ENCODE measurements at places on chromosomes 16 and 17.

DNA sequence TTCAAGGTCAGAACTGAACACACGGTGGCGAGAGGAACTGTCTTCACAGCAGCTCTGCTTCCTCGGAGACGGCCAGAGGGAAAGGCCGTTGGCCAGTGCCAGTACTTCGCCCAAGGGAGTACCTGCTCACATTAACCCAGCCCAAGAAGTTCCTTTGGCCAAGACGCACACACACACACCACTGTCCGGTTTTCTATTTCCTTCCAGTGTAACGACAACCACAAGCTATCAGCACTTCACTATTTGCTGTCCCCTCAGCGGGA, 744 bp upstream of the GGNBP2 start:
- DNase-seq: peak; percentile 70

DNA sequence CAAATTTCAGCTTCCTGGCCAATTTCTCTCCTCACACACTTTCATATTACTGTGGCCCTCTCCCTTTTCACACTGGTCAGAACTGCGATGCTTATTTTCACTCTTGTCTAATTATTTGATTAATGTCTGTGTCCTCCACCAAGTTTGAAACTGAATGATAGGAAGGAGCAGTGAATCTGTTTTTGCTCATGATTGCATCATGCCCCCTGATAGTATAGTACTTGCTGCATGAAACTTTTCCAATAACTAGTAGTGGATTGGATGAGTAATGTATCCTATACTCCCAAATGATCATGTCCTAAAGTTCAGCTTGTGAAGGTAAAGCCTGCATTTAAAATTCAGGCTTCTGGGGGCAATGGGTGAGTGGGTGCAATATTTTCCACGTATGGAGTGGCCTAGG, 121.2 kb downstream of the ASIC2 start:
- no peak for DNase-seq

DNA sequence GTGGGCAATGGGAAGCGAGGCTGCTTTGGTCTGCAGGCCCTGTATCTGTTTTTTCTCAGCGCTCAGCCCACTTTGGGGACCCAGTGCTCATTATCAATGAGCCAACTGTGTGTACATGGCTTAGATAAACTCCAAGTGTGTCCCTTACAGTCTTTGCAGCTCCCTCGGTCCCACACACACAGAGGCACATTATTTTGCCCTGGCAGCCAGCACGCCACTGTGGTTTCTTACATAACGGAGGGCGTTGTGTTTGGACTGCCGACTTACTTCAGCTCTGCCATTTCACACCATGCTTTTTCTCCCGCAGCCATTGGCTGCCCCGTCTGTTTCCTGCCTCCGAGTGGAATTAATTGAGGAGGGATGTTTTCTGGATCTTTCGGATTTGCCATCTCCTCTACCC, 56.5 kb upstream of the CLEC18A start:
- no peak for DNase-seq

GRCh38 chr17:50686494-50687199, 21.1 kb downstream of the ANKRD40 start:
- DNase-seq: peak; percentile 65

- DNase-seq: no peak
Observed at GRCh38 chr17:70169709-70170597, 621 bp downstream of the KCNJ2 start.

DNA sequence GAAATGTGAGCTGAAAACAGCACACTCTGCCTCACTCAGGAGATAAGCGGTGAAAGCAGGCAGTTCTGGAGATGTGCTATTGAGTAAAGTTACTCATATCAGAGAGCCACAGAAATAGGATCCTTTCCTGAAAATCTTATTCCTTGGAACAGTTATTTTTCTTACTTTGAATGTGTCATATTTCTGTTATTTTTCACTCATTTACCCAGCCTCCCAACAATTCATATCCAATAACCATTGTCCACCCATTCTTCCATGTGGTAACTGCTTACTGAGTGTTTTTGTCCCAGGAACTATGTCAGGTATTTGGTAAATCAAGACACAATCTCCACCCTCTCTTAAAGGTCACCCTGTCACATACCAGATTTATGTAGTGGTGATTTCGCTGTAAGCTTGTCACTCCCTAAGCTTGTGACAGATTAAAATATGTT, 144.9 kb downstream of the PARN start:
- no peak for DNase-seq

GRCh38 chr17:8857919-8858318, 9.6 kb downstream of the PIK3R6 start:
- DNase-seq: no peak

DNA sequence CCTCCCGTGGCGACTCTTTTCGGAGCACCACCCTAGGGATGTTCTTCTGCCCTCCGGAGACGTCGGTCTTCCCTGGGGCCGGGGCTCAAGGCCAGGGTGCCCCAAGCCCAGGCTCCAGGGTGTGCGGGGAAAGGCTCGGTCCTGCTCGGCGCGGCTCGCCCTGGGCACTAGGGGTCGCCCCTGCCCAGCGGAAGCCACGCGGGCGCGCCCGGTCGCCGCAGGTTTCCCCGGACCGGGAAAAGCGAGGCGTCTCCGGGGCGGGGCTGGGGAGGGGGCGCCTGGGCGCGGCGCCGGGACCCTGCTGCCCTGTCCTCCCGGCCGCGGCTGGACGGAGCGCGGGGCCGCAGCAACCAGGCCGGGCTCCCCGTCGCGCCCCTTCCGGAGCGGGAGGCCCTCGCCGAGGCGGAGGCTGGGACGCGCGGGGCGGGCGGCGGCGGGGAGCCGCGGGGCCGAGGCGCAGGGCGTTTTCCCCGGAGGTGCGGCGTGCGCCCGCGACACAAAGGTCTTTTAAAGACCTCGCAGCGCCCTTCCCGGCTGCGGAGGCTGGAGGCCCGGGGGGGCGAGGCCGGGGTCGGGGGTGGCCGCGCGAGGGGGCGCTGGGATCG, 76.4 kb downstream of the MRC2 start:
- peak; percentile 79 for DNase-seq

DNA sequence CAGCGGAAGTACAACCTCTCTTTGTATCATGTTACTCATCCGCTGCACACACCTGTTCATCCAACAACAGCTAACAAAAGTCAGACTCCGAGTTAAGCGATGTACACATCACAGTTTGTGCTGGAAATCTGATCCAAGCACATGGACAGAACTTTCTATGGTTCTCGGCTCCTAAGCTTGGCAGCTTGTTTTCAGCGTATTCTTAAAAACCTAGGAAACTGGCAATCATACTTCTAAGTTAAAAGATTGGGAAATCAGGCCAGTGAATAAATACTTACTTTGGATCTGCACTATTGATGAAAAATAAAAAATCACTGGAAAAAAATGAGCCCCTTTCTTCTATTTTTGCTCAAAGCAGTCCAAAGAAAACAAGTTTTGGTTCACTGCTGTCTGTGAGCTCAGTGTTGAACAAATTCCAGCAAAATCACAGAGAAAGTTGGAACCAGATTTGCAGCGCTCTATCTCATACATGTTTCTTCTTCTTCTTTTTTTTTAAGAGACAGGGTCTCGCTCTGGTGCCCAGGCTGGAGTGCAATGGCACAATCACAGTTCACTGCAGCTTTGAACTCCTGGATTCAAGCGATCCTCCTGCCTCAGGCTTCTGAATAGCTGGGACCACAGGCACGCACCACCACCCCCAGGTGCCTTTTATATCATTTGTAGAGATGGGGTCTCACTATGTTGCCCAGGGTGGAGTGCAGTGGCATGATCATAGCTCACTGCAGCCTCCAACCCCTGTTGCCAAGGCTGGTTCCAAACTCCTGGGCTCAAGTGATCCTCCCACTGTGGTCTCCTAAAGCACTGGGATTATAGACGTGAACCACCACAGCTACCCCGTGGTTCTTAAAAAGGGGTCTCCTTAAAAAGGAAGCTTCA, 71.6 kb upstream of the CREBBP start:
- DNase-seq: no peak

- peak; percentile 79 for DNase-seq
Observed at GRCh38 chr17:4715063-4715744, 4.8 kb downstream of the ARRB2 start.

DNA sequence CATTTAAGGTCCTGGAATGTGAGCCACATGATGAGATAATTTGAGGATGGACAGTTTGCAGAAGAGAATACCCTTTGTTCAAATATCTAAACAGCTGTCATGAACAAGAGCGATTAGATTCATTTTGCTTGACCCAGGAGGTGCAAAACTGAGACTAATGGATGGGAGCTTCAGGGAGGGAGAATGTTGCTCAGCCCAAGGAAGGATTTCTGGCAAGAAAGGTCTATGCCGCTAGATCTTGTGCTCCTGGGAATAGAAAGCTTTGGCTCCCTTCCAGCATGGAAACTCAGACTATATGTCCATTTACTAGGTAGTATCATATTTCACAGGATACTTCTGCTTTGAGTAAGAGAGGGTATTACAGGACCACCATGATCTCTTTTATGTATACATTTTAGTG, 14.8 kb upstream of the CDH11 start:
- DNase-seq: no peak

- DNase-seq: peak; percentile 56
Observed at GRCh38 chr17:42676424-42677011, at the start of gene PLEKHH3. Gene PLEKHH3 (minus strand): TSS chr17:42676994. CDS start chr17:42676563, 431 bp downstream.

DNA sequence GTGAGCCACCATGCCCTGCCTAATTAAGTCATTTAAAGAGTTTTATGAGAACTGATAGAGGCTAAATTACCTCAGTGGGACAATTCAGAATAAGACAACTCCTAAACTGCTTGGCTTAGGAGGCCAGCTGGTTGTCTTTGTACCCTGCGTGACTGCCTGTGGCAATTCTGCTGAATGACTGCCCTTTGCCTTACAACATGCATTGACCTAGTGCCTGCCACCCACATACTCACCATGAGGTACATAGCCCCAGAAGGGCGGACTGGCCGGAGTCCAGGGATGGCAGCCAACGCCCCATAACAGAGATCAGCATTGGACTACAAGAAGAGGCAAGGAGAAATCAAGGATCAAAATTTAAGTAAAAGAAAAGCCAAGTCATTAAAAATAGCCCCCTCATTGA, 7.3 kb downstream of the TAT start:
- no peak for DNase-seq

DNA sequence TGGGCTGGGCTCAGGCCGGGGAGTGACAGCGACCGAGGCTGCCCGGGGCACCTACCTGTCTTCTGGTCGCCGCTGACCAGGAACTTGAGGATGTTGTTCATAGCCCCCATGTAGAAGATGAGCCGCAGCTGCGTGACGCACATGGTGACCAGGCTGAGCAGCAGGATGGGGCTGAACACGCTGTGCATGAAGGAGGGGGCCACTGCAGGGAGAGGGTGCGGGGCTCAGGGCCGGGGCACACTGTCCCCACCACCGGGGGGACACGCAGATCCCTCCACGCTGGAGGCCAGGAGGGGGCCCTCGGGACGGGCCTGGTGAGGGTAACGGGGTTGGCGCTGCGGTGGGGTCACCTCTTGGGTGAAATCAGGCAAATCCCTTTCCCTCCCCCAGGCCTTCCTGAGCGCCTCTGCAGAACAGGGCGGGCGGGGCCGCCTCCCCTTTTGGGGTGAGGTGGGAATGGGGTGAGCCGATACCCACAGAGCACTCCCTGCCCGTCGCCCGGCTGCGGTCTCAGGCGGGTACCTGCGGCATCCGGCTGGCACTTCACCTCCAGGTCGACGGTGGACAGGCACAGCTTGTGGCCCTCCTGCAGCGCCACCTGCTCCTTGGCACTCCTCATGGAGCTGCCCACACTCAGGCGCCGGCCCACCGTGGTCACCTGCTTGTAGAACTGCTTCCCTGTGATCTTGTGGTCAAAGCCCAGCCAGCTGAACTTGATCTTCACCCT, 28.3 kb upstream of the PITPNA start:
- no peak for DNase-seq

- DNase-seq: no peak
Observed at GRCh38 chr17:45954914-45955313, 44.1 kb upstream of the STH start.

DNA sequence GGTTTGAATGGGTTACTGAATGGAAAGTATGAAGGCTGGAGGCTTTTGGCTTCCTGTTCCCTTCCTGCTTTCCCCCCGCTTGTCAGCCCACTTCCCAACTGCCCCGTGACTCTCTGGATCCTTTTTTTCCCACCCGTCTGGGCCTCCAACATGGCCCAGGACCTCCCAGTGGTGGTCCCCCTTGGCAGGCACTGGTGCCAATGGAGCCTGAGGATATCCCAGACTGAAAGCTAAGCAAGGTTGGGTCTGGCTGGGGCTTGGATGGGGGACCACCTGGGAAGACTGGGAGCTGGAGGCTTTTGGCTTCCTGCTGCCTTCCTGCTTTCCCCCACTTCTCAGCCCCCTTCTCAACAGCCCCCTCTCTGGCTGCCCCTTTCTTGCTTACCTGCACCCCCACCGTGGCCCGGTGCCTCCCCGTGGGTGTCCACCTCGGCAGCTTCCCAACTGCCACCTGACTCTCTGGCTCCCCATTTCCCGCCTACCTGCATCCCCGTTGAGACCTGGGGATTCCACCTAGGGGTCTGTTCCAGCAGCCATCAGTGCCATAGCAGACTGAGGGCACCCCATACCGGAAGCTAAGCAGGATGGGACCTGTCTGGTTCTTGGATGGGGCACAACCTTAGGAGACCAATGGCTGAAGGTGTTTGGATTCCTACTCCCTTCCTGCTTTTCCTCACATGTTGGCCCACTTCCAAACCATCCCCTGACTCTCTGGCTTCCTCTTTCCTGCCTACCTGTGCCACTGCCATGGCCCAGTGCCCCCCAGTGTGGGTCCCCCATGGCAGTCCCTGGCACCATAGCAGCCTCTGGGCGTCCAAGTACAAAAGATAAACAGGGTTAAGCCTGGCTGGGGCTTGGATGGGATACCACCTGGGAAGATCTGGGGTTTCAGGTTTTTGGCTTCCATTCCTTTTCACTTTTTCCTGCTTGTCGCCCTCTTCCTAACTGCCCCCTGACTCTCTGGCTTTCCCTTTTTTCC, 2295.3 kb downstream of the TP53TG3F start:
- no peak for DNase-seq

DNA sequence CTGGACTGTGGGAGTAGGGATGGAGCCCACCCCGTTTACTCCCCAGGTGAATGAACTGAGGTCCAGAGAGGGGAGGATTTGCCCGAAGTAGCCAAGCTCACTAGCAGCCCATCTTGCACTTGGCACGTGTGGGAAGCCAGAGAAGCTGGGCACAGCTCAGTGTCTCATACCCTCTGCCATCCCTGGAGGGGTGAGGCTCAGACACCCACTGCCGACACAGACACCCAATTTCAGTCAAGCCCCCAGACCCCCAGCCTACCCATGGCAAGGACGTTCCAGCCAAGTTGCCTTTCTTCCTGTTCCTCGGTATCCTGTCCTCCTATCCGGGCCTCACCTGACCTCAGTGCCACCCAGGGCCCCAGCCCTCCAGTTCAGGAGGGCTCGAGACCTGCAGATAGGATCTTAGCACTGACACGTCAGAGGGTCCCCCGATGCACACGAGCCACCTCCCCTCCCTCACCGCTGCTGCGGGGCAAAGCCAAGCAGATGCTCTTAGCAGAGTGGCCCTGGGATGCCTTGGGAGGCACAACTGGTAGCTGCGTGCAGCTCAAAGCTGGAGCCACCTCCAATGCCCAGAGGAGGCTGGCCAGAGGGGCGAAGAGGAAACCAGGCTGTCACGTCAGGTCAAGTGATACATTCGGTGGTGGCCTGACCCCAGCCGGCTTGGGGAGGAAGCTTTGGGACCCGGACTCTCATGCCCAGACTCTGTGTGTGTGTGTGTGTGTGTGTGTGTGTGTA, 90.4 kb upstream of the TNRC6C start:
- DNase-seq: no peak

Measured in ELF-1 (cell line).